ENCODE measurements at places on chromosomes 4 and X.
A peak's percentile ranks its signal among the peaks of the same experiment; 100 is the strongest.

DNA sequence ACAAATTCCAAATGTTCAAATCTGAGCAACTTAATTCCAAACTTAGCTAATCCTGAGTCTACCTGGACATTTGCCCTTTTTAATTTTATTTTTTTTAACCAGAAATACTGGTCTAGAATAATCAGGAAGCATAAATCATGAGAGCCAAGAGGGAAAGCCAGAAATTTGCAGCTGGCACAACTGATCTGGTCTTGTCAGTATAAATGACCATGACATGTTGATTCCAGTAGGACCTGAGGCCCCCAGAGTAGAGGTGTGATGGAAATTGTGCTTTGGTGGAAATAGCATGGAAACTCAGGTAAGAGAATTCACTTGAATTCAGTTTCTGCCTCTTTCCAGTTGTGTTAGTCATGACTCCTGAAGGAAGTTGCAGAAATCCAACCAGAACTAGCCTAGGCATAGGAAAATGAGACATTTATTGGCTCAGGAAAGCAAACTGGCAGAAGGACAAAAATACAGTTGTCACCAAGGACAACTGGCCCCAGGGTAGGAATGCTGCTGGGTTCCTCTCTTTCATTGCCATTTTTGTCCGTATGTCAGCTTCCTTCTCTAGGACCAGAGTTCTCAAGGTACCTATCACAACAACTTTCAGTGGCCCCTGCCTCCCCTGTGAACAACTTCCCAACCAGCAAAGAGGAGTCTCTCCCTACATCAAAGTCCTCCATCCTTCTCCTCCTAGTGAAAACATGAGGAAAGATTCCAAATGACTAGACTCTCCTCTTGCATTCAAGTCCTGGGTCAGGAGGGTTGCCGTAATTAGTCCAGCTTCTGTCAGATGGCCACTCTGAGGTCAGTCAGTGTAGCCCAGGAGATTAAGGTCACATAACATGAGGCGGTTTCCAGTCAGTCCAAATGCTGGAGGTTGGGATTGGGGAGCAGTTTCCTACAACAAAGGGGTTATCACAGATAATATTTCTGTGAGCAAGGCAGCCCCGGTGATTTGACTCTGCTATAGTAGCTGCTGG lies 29.3 kb upstream of the MYOZ2 start:
- DNase-seq: no peak

DNA sequence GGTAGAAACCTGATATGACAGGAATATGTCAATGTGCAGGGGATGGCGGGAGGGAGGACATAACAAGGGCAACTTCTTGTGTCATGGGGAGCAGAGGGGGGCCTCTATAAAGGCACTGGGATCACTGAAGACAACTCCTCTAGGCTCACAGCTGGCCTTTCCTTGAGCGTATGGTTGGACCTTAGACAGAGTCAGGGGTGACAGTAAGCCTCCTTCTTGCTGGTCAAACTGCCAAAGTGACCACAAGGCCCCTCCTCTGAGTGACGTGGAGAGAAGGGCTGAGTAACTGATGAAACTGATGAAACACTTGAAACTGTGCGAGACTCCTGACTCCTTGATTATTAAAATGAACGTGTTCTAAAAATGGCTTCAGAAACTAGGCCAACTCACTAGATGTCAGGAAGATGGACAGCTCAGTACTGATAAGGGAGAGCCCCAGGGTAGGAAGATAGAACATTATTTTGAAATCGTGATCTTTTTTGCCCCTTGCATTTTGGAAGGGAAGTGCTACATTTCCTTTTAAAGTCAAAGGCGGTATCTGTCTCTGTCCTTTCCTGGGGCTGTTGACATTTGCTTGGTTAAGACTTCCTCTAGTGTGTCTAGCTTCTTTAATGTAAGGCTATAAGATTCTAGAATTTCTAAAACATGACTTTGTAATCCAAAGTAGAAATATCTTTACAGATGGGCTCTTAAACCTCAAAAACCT lies 1.6 kb downstream of the RAB33A start:
- DNase-seq: peak; percentile 38

GRCh38 chrX:154655786-154656185 lies 2.4 kb upstream of the CTAG2 start:
- DNase-seq: peak; percentile 76

- DNase-seq: no peak
These were observed 35.9 kb upstream of the CLCN4 start for GRCh38 chrX:10120828-10121227.

GRCh38 chrX:29145316-29145715 lies 558.1 kb downstream of the IL1RAPL1 start:
- no peak for DNase-seq

DNA sequence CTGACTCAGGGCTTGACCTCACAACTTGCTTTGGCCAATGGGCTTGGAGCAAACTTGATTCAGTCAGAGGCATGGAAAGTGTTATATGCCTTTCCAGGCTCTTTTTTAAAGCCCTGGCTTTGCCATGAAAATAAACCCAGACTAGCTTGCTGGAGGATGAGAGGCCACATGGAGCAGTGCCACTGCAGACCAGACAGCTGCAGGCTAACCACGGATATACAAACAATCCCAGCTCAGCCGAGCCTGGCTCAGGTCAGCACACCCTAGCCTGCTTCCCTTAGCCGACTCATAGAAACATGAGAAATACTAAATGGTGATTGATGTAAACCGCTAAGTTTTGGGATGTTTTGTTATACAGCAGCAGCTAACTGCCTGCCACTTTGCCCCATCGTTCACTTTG lies 345.1 kb downstream of the ARHGAP10 start:
- no peak for DNase-seq

GRCh38 chr4:119011607-119011988 lies 122.9 kb downstream of the SYNPO2 start:
- no peak for DNase-seq

DNA sequence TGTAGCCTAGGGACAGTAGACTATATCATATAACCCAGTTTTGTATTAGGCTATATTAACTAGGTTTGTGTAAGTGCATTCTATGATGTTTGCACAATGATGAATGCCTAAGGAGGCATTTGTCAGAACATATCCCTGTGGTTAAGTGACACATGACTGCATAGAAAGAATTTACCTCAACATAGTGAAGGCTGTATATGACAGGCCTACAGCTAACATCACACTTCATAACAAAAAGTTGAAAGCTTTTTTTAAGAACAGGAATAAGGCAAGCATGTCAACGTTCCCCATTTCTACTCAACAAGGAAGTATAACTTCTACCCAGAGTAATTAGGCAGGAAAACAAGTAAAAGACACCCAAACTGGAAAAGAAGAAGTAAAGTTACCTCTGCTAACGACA lies 165.9 kb upstream of the NDST4 start:
- DNase-seq: no peak

GRCh38 chr4:105951198-105951597 lies 55.9 kb downstream of the NPNT start:
- no peak for DNase-seq

DNA sequence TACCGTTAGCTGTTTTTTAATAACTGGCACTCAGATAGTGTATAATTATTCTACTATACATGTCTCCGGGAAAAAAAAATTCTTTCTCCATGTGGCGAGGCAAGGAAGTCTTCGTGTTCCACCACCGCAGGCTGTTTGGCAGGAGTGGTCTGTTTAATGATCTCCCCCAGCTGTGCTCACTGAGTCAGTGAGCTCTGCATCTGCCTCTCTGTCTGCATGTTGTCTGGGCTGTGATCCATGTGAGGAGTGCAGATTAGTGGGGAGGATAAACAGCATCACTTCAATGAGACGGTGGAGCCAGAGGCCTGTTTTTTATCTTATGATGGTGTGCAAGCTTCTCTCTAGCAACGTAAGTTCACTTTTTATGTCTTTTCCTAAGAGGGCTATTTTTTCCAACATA lies 69.8 kb downstream of the RPS3A start:
- DNase-seq: peak; percentile 74

DNA sequence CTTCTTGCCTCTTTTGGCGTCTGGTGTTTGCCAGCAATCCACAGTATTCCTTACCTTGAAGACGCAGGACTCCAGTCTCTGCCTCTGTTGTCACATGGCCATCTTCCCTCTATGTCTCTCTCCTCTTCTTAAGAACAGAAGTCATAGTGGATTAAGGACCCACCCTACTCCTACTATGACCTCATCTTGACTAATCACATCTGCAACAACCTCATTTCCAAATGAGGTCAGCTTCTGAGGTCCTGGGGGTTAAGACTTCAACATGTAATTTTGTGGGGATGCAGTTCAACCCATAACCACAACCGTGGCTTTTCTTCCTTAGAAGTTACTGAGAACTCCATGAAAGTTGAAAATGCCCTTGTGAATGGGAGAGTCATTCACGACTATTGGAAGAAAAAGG lies 23.3 kb downstream of the TLR8 start:
- DNase-seq: no peak

DNA sequence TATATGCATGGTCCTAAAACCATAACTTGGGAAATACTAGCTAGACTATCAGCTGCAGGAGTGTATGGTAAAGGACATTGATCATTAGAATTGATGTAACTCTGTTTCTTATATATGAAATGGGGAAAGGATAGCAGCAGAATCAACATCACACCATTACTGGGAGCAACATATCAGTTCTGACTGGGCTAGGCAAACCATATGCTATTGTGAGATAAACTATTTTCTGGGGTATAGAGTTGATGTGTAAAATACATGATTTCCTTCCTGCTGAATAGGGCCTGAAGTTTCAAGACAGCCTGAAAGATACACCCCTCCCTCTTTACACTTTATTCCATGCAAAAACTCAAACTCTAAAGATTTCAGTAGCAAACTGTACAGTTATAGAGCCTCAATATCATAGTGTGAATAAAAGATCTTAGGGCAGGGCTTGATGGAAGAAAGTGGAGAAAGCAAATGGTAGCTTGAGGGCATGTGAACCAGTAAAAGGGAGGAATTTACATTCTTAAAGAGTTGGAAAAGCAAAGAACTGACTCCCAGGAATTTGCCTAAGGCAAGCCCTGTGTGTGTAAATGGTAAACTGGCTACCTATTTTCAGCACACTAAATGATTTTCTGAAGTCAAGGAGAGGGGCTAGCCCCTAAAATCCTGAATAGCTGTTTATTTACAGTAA lies 404.1 kb downstream of the MAPK10 start:
- no peak for DNase-seq

- DNase-seq: no peak
These were observed 4.3 kb upstream of the RBM3 start for GRCh38 chrX:48569958-48570357.

- no peak for DNase-seq
These were observed 673.6 kb upstream of the TENM3 start for GRCh38 chr4:181569553-181569952.

GRCh38 chrX:19443869-19444526 lies 71.3 kb downstream of the MAP3K15 start:
- no peak for DNase-seq

- no peak for DNase-seq
These were observed 61.7 kb downstream of the HADH start for GRCh38 chr4:108051343-108051742.

GRCh38 chrX:66039944-66040343 lies at the start of gene VSIG4:
Gene VSIG4 (minus strand): TSS chrX:66040080. CDS start chrX:66039998, 82 bp downstream.
- peak; percentile 16 for DNase-seq

DNA sequence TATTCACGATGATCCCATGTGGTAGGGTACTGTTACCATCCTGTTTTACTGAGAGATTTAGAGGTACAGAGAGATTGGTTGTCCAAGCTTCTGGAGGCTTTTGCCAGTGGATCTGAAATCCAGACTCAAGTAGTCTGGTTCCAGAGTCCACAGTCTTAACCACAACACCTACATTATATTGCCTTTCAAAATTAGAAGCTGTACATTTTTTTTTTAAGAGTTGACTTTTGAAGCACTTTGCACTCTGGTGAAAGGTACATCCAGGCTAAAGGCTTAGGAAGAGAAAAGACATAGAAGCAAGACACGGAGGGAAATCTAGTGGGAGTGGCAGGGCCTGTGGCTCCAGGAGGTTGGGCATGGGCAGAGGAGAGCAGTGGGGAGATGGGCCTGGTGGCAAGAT lies 122.1 kb downstream of the AFF1 start:
- no peak for DNase-seq

DNA sequence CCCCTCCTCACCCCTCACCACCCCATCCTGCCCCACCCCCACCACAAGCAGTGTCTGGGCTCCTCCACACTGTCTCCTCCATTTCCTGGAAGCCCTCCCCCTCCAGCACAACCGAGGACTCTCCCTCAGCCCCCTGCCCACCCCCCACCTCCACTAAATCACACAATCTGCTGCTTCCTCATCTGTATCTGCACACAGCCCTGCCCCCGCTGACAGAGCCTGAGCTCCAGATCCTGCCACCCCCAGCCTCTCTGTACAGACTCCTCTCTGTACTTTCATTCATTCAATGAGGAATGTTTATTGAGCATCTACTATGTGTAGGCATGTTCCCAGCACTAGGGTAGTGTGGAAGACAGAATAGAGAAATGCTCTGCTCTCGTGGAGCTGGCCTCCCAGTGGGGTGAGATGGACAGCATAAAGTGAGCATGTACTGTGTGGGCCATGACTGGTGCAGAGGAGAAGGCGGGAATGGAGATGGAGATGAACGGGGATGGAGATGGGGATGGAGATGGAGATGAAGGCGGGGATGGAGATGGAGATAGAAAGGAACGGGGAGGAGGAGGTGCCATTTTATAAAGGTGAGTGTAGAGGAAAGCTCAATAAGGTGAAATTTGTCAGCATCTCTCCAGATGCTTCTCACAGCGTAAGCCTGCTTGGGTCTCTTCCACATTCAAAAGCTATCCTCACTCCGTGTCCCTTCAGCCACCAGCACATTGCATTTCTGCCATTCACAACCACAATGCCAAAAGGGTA lies 2.5 kb upstream of the PPP2R2C start:
- no peak for DNase-seq

GRCh38 chrX:5733501-5733900 lies 495.2 kb downstream of the NLGN4X start:
- no peak for DNase-seq

GRCh38 chrX:134813697-134814096 lies 155.4 kb upstream of the PLAC1 start:
- no peak for DNase-seq

DNA sequence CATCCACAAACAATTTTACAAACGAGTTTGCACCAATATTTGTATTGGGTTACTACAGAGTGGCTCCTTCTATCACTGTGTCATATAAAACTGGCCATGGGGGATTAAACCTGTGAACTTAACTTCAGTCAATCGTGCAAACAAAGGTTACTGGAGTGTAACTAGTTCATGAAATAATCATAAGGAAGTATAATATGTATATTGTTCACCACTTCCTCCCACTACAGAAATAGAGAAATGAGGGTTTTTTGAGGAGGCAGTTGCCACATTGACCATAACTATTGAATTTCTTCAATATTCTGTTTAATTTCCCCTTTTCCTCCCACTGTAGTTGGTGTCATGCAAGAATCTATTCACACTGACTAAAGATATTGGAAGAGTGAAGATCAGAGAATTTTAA lies at the start of gene GPR82:
GPR82 (plus strand) TSS at position 356 of the 400 bp plus-strand sequence. CDS start 2,846 bp downstream, outside the sequence.
- no peak for DNase-seq

DNA sequence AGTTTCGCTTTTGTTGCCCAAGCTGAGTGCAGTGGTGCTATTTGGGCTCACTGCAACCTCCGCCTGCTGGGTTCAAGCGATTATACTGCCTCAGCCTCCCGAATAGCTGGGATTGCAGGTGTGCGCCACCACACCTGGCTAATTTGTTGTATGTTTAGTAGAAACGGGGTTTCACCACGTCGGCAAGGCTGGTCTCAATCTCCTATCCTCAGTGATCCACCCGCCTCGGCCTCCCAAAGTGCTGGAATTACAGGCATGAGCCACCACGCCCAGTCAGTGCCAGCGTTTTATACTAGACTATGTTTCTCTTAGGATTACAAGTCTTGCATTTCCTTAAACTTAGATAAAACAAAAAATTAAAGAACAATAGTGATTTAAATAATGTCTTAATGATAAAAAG lies 13.0 kb downstream of the KLF3 start:
- no peak for DNase-seq
